Kidney (tissue), 22 donors: ENCODE measurements at places on chromosomes 7 and 10. TPM values are rescaled to one million over a fixed set of nuclear protein-coding genes. Genes with fewer than 3 reads are reported as not detected.

Gene SFTPD
- 1.7 TPM for total RNA-seq

Gene EPO
- total RNA-seq = not detected

Gene POLR3A
- 13.3 TPM for total RNA-seq

Gene OR6V1
- total RNA-seq = not detected

Gene SAMD9L
- total RNA-seq = 14.9 TPM

Gene IDI2
- total RNA-seq = not detected

Gene PAX4
- total RNA-seq = not detected

Gene TAS2R41
- total RNA-seq = not detected

Gene HOXA2
- 2.9 TPM for total RNA-seq

Gene GIMAP8
- 24.3 TPM for total RNA-seq

Gene HGF
- 23.8 TPM for total RNA-seq

Gene CCDC172
- total RNA-seq = not detected

Gene SORCS1
- 0.76 TPM for total RNA-seq

Gene ADAM22
- total RNA-seq = 7.9 TPM

Gene NAT16
- total RNA-seq = not detected

Gene DDC
- total RNA-seq = 7.8 TPM

Gene METTL27
- total RNA-seq = 19.3 TPM

Gene CNNM2
- 10.9 TPM for total RNA-seq

Gene ZNF746
- total RNA-seq = 17.3 TPM

Gene PON1
- not detected for total RNA-seq

Gene AKR1C3
- total RNA-seq = 61.8 TPM

Gene MYOZ1
- total RNA-seq = 3.5 TPM

Gene HMX2
- 0.25 TPM for total RNA-seq
